ENCODE measurements at places on chromosomes 12 and 14.
A peak's percentile ranks its signal among the peaks of the same experiment; 100 is the strongest.

- DNase-seq, result no peak
Measured at GRCh38 chr12:39764944-39765560, 145.4 kb upstream of the ABCD2 start.

DNA sequence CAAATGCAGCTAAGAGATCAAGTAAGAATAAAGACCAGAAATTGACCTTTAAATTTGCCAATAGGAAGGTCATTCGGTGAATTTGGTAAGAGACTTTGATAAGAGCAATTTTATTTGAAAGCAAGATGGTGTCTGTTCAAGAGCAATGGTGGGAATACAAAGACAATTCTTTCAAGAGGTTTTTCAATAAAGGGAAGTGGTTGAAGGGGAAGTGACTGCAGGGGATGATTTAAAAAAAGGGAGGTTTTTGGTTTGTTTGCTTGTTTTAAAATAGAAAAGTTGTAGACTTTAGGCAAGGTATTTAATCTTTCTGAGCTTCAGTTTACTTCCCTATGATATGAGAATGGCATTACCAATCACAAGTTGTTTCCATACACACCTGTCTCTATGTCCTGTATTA is 4.3 kb upstream of the APPL2 start:
- DNase-seq, result no peak

DNA sequence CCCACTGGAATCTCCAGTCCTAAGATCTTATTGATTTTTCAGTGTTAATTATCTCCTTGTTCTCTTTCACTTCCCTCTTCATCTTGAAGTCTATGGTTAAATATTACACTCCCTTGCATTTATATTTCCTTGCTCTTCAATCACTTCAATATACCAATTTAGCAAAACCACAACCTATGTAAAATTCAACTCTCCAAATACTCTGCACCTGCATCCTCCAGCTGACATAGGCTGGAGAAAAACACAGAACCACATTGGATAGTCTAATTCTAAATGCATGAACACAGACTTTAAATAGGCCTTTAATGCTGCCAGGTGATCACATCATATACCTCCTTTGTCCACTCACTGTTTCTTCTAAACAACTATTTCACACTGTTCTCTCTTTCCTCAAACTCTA is 253.8 kb upstream of the GARIN6 start:
- peak; percentile 46 for DNase-seq

- no peak for DNase-seq
Measured at GRCh38 chr14:91265404-91265803, 20.9 kb upstream of the GPR68 start.

DNA sequence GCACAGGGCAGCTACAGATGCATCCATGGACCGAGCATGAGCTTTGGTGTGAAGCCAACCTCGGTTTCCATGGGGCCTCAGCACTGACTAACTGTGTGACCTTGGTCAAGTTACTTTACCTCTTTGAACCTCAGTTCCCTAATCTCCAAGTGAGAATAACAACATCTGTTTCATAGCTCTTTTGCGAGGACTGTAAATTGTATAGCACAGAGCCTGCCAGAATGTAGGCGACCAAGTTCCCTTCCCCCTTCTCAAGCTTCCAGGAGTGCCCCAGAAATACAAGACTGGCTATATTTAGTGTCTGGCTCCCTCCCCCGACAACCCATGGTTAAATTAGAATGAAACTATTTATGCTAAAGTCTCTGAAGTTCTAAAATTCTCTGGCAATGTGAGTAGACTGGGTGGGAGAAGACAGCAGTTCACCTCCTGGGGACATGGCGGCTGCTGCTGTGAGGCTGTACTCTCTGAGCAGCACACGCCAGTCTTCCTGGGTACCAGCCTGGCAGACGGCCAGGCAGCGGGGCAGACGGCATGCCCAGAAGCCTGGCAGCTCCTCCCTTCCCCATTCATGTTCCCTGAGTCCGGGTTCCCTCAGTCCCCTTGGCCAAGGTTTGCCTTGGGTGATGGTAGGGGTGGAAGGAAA is 22.0 kb upstream of the TMED10 start:
- DNase-seq, result no peak

GRCh38 chr12:12323591-12323990 is 26.5 kb downstream of the MANSC1 start:
- no peak for DNase-seq

- DNase-seq, result no peak
Measured at GRCh38 chr12:54611715-54612149, 23.0 kb downstream of the LACRT start.

GRCh38 chr14:23173031-23173430 is 10.4 kb downstream of the SLC7A8 start:
- DNase-seq, result no peak

DNA sequence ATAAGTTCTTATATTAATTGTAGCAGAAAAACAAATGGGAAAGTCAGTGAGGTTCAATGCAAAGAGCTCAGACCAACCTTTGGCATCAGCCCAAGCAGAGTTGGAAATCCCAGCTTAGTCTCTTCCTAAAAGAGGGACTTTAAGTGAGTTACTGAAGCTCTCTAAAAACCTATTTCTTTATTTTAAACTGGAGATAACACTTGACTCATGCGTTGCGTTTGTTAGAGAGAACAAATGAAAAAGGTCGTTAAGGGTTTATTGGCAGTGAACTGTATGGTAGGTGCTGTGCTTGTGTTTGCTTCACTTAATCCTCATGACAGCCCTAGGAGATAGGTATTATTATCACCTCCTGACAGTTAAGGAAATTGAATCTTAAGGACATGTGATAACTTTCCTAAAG is 396.5 kb downstream of the RAD51B start:
- DNase-seq, result peak; percentile 31

- no peak for DNase-seq
Measured at GRCh38 chr12:67046062-67046461, 223.1 kb upstream of the CAND1 start.

All from NCI-H187 treated with DMSO at 0.1 percent for 48 hours (cell line).